Stimulated activated CD8-positive, alpha-beta memory T cell treated with anti-CD3 and anti-CD28 coated beads, Interleukin-12 subunit alpha, Interleukin-12 subunit beta, amount 100 ng/mL, for 1 hour (primary cell): ENCODE measurements at places on chromosomes 3 and 15.

DNA sequence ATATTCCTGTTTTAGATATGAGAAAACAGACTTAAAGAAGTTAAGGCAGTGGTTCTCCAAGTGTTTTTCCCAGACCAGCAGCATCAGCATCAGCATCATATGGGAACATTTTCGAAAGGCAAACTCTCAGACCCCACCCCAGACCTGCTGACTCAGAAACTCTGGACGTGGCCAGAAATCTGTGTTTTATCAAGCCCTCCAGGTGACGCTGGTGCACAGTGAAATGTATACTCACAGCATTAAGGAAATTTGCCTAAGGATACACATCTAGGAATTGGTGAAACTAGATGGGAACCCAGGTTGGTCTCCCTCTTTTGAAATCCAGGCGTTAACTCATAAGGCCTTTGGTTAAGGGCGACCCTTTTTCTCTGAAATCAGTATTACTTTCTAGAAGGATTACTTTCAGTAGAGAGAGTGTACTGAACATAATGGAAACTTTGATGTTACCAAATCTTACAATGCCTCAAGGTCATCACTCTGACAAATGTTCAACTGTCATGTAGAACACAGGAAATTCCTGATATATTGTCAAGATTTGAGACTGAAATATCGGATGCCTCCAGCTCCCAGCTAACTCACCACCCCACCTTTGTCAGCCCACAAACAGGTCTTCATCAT lies 910.2 kb downstream of the ROBO1 start:
- no peak for DNase-seq

DNA sequence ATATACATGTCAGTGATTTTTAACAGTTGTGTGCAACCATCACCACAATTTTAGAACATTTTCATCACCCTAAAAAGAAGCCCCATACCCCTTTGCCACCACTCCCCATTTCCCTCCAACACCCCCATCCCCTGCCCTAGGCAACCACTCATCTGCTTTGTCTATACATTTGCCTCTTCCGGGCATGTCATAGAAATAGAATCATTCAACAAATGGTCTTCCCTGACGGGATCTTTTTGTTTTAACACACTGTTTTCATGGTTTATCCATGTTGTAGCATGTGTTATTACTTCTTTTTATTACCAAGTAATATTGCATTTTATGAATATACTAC lies 4.0 kb downstream of the VILL start:
- DNase-seq, result no peak

GRCh38 chr3:186530415-186530814 lies 13.8 kb downstream of the CRYGS start:
- DNase-seq, result no peak

DNA sequence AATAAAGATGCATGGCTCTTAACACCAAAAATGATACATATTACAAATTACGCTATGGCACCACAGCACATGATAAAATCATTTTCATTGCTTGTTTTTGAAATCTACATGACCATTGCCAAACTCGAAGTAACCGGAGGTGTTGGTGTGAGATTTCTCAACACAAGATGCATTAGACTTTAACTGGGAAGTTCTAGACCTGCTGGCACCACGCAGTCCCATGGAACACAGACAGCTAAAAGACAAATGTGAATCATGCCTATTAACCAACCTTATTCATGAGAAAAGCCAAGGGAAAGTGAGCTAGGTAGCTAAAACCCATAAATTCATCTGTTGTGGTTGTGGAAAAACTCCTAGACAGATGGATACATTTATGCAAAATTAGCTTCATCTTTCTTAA lies 595.4 kb downstream of the FOXP1 start:
- no peak for DNase-seq

DNA sequence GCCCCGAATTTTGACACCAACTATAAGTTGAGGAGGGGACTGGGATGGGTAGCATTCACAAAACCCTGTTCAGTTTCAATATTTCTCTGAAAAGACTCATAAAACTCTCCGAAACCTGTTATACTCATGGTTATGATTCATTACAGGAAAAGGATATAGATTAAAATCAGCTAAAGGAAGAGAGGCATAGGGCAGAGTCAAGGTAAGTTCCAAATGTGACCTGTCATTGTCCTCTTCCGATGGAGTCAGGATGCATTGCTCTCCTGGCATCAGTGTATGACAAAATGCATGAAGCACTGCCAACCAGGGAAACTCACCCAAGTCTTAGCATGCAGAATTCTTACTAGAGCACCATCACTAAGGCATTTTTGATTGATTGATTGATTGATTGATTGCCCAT lies 525.0 kb upstream of the NAALADL2 start:
- no peak for DNase-seq

GRCh38 chr3:66703501-66703900 lies 202.7 kb upstream of the LRIG1 start:
- no peak for DNase-seq

GRCh38 chr3:72591522-72592421 lies 256.5 kb downstream of the SHQ1 start:
- DNase-seq, result no peak

- no peak for DNase-seq
Measured at GRCh38 chr3:138468886-138469285, 34.5 kb downstream of the ESYT3 start.
